ENCODE measurements at places on chromosomes 2 and 18. TPM values are rescaled to one million over a fixed set of nuclear protein-coding genes. Genes with fewer than 3 reads are reported as not detected.

Gene COLEC11
- total RNA-seq, result 2.4 TPM

Gene CRACDL
- total RNA-seq, result 0.29 TPM

Gene FAM237A
- total RNA-seq, result not detected

Gene SPP2
- not detected for total RNA-seq

DNA sequence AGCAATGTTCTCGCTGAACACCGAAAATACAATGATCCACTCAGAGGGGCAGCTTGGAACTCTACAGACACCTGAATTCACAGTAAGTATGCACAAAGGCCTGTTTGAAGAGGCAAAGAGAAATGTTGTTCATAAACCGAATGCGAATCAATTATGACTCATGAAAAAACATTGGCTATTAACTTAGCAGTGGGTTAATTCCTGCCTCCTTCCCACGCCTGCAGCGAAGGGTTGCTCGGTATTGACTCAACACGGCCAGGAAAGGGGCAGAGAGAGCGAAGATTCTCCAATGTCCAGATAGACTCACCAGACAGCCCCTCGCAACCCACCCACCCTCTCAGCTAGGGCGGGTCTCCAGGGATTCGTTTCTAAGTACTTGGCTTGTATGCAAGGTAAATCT lies 9.4 kb downstream of the CRACDL start:
- no peak for DNase-seq

DNA sequence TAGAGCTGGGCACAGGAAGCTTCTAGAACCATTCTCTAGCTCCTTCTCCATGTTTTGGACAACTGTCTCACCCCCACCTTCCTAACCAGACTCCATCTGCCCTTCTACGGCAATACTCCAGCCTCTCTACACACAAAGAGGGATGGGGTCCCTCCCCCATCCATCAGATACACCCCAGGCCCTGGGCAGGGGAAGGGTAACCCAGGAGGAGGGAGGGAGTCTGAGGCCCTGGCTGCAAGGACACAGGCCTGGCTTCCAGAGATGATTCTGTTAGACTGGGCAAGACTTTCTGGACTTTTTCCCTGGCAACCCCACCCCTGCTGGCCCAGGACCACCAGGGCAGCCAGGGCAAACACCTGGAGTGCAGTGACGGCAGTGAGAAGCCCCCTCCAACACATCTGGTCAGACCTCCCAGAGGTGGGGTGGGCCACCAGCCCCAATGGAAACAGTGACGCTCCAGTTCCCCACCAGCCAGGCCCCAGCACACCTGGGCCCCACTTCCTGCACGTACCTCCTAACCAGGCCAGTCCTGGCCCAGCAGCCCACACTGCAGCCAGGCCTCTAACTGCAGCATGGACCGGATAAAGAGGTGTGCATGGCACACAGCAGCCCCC lies 6.5 kb downstream of the CYP26B1 start:
- DNase-seq, result no peak

GRCh38 chr2:208386541-208386940 lies 20.1 kb upstream of the PTH2R start:
- DNase-seq, result no peak

GRCh38 chr18:77119101-77119850 lies 13.3 kb downstream of the MBP start:
- DNase-seq, result no peak

GRCh38 chr18:11369556-11369955 lies 220.2 kb upstream of the PIEZO2 start:
- DNase-seq, result no peak

DNA sequence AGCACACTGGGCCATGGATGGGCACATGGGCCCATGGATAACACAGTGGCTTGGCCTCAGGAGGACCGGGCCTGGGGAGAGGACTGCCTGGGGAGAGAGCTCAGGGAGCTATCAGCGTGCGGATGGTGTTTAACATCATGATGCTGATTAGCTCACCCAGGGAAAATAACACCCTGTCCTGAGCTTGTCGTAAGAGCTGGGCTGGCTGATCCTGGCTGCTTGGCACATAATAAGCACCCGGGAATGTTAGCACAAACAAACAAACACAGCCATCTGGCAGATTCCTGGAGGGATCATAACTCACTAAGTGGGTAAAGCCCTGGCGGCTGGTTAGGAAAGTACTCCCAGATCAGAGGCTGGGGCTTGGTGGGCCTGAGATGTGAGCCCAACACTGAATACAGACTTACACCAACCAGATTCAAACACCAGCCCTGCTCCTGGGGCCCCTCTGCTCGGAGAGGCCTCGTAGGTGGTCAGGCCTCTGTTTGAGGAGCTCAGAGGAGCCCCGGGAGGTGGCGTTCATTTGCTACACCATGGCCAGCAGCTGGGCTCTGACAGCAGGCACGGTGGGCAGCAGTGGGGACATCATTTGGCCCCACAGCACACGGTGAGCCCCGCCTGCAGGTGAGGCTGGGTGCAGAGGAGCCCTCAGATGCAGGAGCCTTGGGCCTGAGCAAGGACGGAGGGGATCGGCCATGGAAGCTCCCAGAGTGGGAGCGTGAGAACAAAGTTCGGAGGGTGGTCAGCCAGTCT lies 193.4 kb upstream of the HDAC4 start:
- no peak for DNase-seq

- no peak for DNase-seq
Measured at GRCh38 chr18:48990481-48991318, 39.9 kb upstream of the SMAD7 start.
